ENCODE measurements at places on chromosomes 4 and X. TPM values are rescaled to one million over a fixed set of nuclear protein-coding genes. Genes with fewer than 3 reads are reported as not detected.

PLAC8 gene
- 5.9 TPM for total RNA-seq

GRCh38 chr4:88029556-88029955 lies 22.1 kb downstream of the PKD2 start:
- DNase-seq = no peak

- DNase-seq = no peak
These were observed 16.7 kb downstream of the PAGE4 start for GRCh38 chrX:49845701-49846403.

DCHS2 gene
- total RNA-seq = 0.43 TPM

GRCh38 chr4:77911091-77911490 lies 48.5 kb downstream of the MRPL1 start:
- DNase-seq = no peak

DNA sequence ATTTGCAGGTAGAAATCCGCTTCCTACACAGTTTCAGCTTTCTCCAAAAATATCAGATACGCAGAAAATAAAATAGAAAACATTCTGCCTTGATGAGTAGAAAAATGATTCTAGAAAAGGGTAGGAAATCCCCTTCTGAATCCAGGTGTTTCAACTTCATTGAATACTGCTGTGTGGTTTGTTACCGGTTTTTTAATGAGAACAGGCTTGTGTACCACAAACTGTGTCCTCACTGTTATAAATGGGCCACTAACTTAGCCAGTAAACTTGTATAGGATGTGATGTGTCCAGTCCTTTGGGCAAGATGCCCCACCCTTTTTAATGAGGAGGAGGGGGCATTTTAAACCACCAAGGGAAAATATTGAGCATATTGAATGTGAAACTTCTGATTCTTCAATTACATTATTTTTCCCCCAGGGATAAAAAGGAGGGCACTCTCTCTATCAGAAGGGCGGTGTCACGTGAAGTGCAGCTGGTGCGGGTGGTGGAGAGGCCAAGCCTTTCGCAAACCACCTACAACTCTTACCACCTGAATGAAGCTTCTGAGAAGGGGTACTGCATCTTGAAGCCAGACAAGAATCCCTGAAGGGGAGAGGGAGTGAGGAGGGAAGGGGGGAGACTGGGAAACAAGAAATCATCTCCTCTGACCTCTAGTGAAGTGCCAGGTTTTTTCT lies 4.5 kb downstream of the CXXC4 start:
- DNase-seq = no peak

GRCh38 chr4:124111411-124111810 lies 601.1 kb downstream of the ANKRD50 start:
- DNase-seq = no peak

- DNase-seq = no peak
These were observed 247.6 kb downstream of the CBLL2 start for GRCh38 chrX:22520128-22520828.

DNA sequence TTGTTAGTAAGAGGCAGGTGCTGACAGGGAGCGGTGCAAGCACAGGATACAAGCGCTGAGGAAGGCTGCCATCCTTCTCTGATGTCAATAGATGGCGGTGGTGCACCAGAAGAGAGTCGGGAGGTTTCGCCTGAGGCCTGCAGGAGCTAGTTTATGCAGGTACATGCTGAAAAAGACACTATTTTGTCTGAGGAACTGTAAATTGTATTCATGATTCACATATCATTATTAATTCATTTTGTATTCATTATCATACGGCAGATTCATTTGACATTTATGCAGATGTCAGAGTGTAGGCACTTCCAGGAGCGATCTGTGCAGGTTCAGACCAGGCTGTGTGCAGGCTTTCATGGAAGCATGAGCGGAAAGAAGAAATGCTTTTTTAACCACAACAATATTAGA lies 824.0 kb downstream of the STIM2 start:
- peak; percentile 45 for DNase-seq

- DNase-seq = no peak
These were observed 289.9 kb downstream of the GASK1B start for GRCh38 chr4:157882901-157883300.

DNA sequence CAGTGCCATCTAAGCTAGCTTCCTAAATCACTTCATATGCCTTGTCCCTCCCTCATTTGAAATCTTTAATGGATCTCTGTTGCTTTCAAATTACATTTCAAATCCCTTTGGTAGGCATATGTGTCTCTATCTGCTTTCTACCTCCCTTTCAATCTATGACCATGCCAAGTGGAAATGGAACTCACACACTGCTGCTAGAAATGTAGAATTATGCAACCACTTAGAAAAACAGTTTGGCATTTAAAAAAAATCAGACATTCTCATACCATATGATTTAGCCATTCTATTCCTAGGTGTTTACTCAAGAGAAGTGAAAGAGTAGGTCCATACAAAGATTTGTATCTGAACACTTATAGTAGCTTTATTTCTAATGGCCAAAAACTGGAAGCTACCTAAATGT lies 413.5 kb upstream of the INTU start:
- DNase-seq = no peak

GRCh38 chr4:58507079-58507478 lies 1396.9 kb upstream of the IGFBP7 start:
- no peak for DNase-seq

GRCh38 chr4:163245044-163245728 lies 78.5 kb upstream of the NAF1 start:
- DNase-seq = no peak

- DNase-seq = no peak
These were observed 80.5 kb downstream of the CASP3 start for GRCh38 chr4:184568770-184569169.

DNA sequence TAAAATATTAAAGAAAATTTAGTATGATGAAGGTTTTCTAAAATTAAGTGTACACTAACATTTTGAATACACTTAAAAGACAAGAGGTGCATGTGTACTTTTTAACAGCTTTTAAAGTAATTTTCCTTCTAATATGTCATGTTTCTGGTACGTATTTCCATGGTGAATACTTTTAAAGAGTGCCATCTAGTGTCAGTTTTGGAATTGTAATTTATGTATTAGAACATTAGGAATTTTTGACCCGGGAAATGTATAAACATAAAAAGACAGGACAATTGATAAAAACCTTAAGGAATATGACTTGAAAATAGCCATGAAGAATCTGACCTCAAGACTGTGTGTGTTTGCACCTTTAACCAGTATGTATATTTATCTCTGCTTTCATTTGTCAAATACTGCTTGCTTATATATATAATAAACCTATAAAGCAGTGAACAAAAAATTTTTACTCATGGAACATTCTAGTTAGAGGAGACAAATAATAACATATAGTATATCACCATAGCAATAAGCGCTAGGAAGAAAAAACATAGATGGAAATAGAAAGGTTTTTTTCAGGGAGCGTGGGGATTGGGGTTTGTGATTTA lies 7.2 kb downstream of the GSTCD start:
- DNase-seq = no peak

- no peak for DNase-seq
These were observed 21.9 kb downstream of the ARMCX6 start for GRCh38 chrX:101595739-101596419.

DNA sequence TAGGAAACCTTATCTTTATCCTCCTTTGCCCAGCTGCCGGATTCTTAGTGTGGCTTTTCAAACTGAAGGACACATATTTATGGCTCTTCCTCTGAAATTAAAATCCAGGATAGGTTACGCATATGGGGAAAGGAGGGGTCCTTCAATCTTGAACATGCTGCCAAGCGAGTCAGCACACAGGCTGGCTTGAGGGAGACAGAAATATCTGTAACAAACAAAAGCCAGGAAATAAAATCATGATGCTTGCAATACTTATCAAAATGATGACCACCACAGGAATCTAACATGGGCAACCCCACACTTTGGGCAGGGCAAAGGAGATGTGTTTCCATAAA lies 196.4 kb upstream of the LDB2 start:
- DNase-seq = no peak

TMEM156 gene
- not detected for total RNA-seq

DNA sequence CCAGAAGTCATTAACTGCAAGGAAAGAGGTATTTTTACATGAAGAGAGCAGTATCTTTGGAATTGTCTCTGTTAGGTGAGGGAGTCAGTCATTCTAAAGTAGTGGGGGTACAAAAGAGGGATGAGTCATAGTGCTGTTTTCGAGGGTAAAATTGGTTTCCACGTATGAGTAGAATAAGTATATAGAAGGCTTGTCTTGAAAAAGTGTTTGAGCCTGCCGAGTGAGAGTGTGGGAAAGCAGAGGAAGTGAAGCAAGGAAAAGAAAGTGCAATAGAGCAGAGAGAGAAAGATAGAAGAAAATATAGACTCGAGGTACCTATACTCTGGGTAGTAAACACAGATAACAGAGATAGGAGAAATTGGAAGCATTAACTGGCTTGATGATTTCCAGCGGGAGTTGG lies 696.4 kb downstream of the DMD start:
- DNase-seq = no peak

MOSPD2 gene
- total RNA-seq = 8.4 TPM

CD99 gene
- total RNA-seq = 328 TPM

- no peak for DNase-seq
These were observed 304.7 kb upstream of the DIAPH2 start for GRCh38 chrX:96379951-96380350.

GRCh38 chr4:10023050-10023419 lies 1.7 kb upstream of the SLC2A9 start:
- no peak for DNase-seq

CLCN3 gene
- 106 TPM for total RNA-seq

CCSER1 gene
- total RNA-seq = 11.6 TPM

SPOCK3 gene
- total RNA-seq = 1.3 TPM

GRCh38 chrX:153689654-153690465 lies 2.1 kb downstream of the SLC6A8 start:
- DNase-seq = no peak

- no peak for DNase-seq
These were observed 45.5 kb upstream of the HS3ST1 start for GRCh38 chr4:11474146-11474545.

DNA sequence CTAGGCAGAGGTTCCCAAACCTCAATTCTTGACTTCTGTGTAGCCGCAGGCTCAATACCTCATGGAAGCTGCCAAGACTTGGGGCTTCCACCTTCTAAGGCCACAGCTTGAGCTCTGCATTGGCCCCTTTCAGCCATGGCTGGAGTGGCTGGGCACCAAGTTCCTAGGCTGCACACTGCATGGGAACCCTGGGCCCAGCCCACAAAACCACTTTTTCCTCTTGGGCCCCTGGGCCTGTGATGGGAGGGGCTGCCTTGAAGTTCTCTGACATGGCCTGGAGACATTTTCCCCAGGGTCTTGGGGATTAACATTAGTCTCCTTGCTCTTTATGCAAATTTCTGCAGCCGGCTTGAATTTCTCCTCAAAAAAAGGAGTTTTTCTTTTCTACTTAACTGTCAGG lies 14.0 kb upstream of the LOC101059915 start:
- DNase-seq = no peak

- no peak for DNase-seq
These were observed 153.4 kb upstream of the PPP3CA start for GRCh38 chr4:101500742-101501141.

SPINK2 gene
- total RNA-seq = not detected

DNA sequence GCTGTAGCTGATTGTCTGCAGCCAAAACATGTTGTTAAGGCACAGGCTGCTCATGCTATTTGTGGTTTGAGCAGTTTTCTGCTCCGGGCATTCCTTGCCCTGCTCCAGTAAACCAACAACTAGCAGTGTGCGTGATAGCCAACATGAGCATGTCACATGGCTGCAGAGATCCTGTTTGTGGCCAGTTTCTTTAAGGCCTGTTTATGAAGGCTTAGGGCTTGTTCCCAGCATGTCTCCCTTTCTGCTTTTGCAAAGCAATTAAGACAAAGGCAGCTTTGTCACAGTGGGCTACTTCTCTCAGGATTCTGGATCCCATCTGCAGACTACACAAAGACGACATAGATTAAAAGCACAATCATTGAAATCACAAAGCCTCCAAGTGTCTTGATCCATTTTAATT lies 160.5 kb downstream of the ZNF518B start:
- no peak for DNase-seq

SSX2B gene
- total RNA-seq = not detected

DAPP1 gene
- total RNA-seq = not detected

DNA sequence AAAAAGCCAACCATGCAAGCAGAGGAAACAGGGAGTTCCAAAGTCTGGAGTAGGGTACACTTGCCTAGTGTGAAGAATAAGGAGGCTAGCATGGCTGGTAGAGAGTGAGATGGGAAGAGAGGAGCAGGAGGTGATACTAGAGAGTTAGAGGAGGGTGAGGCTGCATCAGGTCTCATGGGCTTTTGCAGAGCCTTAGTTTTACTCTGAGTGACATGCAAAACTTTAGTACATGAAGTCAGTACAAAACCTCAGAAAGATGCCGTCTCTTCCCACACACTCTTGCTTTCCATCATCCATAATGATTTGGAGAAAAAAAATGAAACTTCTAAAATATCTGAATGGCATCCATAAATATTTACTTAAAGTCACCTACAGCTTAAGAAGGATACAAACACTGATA lies 5.0 kb downstream of the OPRPN start:
- DNase-seq = no peak
